ENCODE measurements at places on chromosomes 4 and X. TPM values are rescaled to one million over a fixed set of nuclear protein-coding genes. Genes with fewer than 3 reads are reported as not detected.
A peak's percentile ranks its signal among the peaks of the same experiment; 100 is the strongest.

The MAPK10 gene
- total RNA-seq: 19.8 TPM

GRCh38 chr4:119504616-119505015 is 124.0 kb downstream of the PDE5A start:
- DNase-seq: no peak

GRCh38 chrX:12950851-12951594 is 23.9 kb upstream of the TMSB4X start:
- DNase-seq: no peak

DNA sequence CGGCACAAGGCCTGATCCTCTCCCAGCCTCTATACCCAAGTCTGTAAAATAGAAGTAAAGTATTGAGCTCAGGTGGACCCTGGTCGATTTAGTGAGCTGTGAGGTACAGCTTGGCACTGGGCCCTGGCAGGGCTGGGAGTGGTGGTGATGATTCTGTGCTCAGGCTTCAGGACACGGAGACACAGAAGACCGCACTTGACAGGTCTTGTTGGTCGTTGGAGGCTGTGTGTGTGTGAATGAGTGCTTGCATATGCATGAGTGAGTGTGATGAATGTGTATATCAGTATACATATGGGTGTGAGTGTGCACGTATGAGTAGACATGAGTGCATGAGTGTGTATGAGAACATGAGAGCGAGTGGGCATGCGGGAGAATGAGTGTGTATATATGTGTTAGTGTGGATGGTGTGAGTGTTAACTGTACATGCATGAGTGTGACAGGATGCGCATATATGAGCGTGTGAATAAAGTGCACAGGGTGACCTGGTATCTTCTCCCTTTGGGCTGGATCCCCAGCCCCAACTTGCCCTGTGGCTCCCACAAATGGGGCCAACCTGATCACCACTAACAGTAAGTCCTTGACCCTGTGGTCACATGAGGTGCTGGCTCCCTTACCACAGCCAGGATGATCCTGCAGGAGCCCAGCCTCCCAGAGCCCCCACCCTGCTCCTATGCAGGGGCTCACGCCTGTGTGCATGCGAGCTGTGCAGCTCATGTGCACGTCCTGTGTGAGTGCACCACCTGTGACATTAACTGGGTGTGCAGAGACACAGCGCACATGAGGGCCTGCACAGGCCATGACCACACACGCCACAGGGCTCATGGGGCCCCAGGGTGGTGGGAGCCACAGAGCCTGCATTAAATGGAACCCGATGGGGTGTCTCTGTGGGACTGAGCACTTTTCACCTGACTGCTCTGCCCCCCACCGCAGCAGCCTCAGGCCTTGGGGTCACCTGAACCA is 20.8 kb downstream of the SH3BP2 start:
- DNase-seq: no peak

DNA sequence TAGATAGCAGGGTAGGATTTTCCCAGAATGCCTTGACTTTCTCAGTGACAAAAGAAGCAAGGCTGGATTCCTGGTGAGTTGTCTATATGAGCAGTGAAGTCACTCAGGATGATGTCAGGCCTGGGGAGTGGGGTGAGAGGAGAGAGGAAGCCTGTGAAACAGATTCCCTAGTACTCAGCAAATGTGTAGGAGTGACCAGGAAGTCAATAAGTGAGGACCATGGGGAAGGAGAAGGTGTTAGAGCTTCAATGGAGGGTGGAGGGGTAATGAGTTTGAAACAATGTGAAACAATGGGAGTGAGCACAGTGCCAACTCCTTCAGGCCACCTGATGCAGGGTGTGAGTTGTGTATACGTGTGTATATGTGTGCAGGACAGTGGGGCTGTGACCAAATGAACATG is 2.4 kb upstream of the SLC9A6 start:
- no peak for DNase-seq

The NPY5R gene
- not detected for total RNA-seq

- no peak for DNase-seq
Observed at GRCh38 chr4:157791236-157791635, 381.6 kb downstream of the GASK1B start.

DNA sequence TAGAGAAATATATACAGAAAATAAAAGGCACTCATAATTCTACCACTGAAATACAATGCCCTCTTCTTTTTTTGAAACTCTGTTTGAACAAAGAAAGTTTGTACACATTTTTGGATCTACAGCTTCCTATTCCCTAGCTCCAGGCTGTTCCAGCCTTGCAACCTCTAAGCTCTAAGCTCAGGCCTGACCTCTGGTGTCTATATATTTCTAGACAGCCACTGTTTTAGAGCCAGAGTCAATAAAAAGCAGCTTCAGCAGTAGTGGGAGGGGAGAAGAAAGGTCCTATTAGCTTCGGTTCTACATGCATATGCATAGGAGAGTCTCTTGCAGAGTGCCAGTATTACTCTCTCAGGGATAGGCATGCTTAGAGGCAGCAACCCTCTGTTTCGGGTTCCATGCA is 39.7 kb downstream of the CLDN2 start:
- peak; percentile 44 for DNase-seq

- DNase-seq: no peak
Observed at GRCh38 chrX:153465691-153466380, 4.5 kb downstream of the HAUS7 start.

GRCh38 chrX:127732709-127733108 is 319.5 kb downstream of the ACTRT1 start:
- DNase-seq: no peak

Data from Caki2 (cell line).